ENCODE measurements at places on chromosomes 5 and 9.
A peak's percentile ranks its signal among the peaks of the same experiment; 100 is the strongest.

DNA sequence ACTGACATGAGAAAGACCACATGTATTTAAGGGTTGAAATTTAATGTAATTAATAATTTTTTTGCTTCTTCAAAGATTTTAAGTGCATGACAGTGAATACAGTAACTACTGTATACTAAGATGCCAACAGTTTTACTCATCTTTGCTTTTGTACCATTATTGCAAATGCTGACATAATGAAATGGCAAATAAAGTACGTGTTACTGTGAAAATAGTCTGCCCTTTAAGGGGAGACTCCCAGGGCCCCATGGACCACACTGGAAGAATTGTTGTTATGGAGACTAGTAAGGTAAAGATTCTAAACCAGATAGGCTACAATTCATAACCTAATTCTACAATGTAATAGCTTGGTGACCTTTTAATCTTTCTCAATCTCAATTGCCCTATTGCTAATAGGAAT is 84.7 kb downstream of the NR3C1 start:
- no peak for DNase-seq

GRCh38 chr9:117073539-117074341 is 341.1 kb downstream of the ASTN2 start:
- peak; percentile 67 for DNase-seq

DNA sequence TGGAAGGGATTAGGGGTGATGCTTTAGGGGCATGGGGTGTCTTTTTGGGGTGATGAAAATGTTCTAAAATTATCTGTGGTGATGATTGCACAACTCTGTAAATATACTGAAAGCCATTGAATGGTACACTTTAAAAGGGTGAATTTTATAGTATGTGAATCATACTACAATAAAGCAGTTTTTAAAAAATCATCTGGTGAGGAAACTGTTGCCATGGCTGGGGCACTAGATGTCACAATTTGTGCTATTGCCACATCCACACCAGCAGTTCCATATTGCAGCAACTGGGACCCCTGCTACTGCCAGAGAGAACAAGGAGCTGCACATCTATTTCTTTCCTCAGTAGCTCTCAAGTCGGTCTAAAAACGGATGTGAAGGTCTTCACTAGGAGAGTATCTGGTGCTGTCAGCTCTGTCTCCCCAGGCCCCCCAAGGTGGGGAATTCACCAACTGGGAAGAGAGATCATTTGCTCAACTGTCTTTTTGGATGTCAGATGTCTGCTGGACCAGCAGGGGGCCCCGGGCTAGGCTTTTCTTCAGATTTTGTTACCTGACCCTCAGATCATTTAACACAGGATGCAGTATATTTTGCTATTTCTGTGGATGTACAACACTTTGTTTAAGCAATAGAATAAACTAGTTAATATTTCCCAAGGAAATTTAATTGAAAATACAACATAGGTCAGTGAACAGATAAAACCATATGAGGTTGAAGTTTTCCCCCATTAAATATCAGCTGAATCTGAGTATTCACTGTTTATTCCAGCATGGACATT is 13.2 kb downstream of the CMYA5 start:
- DNase-seq, result peak; percentile 15

GRCh38 chr5:83472508-83473345 is 1.2 kb downstream of the VCAN start:
- DNase-seq, result peak; percentile 59

DNA sequence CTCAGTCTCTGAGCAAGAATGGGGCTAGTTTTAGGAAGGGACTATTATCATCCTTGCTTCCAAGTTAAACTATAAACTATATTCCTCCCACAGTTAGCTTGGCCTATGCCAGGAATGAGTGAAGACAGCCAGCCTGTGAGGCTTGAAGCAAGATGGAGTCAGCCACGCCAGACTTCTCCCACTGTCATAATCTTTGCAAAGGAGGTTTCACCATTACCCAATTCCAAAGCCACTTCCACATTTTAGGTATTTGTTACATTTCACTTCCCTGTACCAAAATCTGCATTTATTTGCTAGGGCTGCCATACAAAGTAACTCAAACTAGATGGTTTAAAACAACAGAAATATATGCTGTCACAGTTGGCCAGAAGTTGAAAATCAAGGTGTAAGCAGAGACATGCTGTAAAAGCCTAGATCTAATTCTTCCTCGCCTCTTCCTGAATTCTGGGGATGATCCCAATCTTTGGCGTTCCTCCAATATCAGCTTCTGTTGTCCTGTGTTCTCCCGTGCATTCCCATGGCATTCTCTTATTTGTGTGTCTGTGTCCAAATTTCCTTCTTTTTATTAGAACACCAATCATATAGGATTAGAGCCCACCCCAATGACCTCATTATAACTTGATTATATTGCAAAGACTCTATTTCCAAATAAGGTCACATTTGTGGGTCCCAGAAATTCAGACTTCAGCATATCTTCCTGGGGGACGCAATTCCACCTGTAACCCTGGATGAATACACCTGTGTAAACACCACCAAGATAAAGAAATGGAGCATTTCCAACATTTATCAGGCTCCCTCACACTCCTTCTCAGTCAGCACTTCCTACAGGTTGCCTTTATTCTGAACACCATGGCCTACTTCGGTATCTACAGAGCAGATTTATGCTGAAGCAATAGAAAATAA is 126.8 kb downstream of the GCNT1 start:
- no peak for DNase-seq
